ENCODE measurements at places on chromosomes 4 and X.

GRCh38 chr4:42078184-42078801, 74.2 kb downstream of the BEND4 start:
- DNase-seq: no peak

- peak; percentile 88 for DNase-seq
These were observed at the start of gene FBXL5 for GRCh38 chr4:15655223-15656037. Gene FBXL5 (minus strand): TSS chr4:15655357. CDS start chr4:15655287, 70 bp downstream.

DNA sequence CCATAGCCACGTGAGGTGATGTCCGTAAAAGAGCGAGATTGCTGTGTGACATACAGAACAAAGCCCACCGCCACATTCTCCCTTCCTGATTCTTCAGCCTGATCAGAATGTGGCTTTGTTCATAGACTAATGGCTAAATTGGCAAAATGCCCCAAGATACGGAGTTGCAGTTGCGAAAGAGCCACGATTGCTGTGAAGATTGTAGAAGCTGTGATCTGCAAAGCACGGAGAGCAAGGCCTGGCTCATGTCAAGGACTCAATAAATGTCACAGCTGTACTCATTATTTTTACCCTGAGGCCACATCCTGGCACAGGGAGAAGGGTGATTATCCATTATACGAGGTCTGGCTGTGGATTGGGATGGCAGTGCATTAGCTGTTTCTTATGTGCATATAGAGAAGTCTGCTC, 34.2 kb downstream of the ARSD start:
- no peak for DNase-seq

DNA sequence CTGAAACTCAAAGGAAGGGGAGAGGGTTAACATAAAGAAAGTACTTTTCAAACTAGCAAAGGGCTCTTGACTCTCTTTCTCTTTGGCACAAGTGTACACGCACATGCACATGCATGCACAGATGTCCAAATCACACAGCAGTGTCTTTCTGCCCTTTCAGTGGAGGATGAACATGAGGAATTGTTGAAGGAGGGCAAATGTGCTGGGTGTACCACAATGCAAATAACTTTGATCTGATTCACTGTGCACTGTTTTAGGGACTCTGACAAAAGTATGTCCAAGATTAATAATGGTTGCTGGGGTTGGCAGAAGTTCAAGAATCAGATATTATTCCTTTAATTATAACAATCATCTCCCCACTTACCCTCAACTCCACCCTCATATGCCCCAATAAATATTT, 93.8 kb downstream of the GPC4 start:
- DNase-seq: no peak

GRCh38 chr4:33989820-33990443, 2254.4 kb downstream of the ARAP2 start:
- DNase-seq: no peak

- peak; percentile 19 for DNase-seq
These were observed 18.1 kb upstream of the ZXDB start for GRCh38 chrX:57573754-57574153.

GRCh38 chr4:107125496-107125895, 89.4 kb upstream of the DKK2 start:
- no peak for DNase-seq

All from activated CD4-positive, alpha-beta T cell treated with anti-CD3 and anti-CD28 coated beads, Interleukin-2, Interleukin-6, amounts not matched to agents 100 ng/mL and 50 ng/mL, durations not matched to agents 16 hours and 8 hours (primary cell).